ENCODE measurements at places on chromosomes 12 and 14.
A peak's percentile ranks its signal among the peaks of the same experiment; 100 is the strongest.

- no peak for DNase-seq
Measured at GRCh38 chr12:120194226-120194533, 335 bp downstream of the GCN1 start.

- DNase-seq: no peak
Measured at GRCh38 chr12:51788876-51789275, 59.6 kb downstream of the FIGNL2 start.

- DNase-seq: peak; percentile 79
Measured at GRCh38 chr12:25958428-25959070, at the start of gene RASSF8. RASSF8 (plus strand) TSS chr12:25958682; CDS start chr12:26055344, 96,662 bp downstream.

GRCh38 chr12:13376610-13377373, 180.3 kb downstream of the EMP1 start:
- DNase-seq: no peak

DNA sequence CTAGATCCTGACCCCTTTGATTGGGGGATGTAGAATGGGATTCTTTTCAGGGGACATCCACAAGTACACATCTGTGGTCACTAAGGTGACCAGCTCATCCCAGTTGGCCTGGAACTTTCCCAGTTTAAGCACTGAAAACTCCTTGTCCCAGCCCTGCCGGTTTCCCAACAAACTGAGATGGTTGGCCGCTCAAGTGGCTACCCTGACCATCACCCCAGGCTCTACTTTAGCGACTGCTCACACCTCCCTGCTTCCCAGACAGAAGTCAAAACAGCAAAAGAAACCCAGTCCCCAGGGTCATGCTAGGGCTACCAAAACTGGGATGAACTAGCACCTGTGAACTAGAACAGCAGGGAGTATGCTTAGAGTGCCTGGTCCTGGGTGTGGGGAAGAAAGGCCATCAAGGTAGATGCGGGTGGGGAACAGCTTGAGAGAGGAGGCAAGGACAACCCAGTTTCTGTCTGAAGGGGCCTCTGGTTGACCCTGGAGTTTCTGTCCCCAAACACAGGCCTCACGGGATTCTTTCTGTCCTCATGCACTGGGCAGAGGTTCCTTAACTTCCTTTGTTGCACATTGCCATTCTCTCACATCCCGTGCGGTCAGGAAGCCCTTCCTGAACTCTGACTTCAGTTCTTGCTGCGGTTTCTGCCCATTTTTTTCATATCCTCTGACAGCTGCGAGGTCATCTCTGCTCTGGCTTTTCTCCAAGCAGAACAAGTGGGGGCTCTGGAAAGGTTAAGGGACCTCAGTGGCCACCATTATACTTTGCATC, 1.6 kb downstream of the LTB4R start:
- peak; percentile 86 for DNase-seq

- DNase-seq: no peak
Measured at GRCh38 chr12:121831571-121832245, 27.0 kb downstream of the HPD start.

Data from suppressor macrophage treated with lipopolysaccharide for 4 hours (primary cell).